ENCODE measurements at places on chromosomes 6 and 20.
A peak's percentile ranks its signal among the peaks of the same experiment; 100 is the strongest.

DNA sequence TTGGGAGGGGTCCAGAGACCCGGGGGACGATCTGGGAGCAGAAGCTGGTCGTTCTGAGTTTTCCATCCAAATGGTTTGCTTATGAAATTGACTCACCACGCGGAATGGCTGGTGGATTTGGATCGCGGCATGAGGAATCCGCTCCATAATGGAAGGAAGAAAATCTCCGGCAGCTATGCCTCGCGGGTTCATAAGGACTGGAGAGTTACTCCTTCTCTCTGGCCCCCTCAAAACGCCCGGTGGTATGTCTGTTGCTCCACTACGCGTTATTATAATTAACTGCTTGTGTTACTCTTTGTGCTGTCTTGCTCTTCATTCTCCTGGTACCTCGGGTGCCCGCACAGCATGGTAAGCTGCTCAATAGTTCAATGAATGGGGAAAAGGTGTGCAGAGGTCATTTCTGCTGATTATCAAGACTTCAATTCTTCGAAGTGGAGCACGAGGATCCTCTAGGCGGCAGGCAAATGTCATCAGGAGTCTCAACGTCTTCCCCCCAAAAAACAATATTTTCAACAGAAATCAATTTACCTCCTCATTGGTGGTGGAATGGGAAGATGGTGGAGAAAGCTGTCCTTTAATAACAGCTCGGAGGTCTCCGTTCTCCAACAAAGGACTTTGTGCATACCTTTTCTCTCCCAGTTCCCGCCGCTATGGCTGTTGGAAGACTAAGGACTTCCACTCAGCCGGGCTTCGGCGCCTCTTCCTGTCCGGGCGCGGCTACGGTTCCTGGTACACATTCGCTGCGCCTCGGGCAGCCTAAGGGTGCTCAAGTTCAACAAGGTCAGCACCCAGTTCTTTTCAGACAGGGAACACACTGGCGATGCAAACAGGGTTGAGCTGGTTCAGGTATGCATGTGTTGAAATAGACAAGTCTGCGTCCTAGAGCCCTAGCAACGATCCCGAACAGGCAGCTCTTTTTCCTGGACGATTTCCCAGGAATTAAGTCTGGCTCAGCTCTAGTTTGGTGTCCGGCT, 9.2 kb upstream of the PRSS16 start:
- no peak for DNase-seq

DNA sequence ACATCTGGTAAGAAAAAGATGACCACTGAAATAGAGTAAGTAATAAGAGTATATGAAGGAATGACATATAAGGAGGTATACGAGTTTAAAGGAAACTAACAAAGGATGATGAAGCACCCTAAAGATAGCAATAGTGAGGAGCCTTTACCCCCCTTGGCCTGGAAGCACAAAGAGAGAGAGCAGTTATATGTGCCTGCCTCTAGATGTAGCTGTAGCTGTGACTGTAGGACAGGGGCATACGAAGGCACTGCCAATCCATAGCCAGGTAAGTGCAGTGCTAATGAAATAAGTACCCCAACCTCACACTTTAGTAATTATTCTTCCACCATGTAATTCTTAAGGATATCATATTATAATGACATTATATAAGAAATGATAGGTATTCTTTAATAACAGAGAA, 90.1 kb upstream of the FKBP1C start:
- no peak for DNase-seq

GRCh38 chr6:63714091-63714490, 78.5 kb downstream of the PHF3 start:
- DNase-seq: no peak

GRCh38 chr20:59748619-59749191, 144.4 kb downstream of the PHACTR3 start:
- no peak for DNase-seq

DNA sequence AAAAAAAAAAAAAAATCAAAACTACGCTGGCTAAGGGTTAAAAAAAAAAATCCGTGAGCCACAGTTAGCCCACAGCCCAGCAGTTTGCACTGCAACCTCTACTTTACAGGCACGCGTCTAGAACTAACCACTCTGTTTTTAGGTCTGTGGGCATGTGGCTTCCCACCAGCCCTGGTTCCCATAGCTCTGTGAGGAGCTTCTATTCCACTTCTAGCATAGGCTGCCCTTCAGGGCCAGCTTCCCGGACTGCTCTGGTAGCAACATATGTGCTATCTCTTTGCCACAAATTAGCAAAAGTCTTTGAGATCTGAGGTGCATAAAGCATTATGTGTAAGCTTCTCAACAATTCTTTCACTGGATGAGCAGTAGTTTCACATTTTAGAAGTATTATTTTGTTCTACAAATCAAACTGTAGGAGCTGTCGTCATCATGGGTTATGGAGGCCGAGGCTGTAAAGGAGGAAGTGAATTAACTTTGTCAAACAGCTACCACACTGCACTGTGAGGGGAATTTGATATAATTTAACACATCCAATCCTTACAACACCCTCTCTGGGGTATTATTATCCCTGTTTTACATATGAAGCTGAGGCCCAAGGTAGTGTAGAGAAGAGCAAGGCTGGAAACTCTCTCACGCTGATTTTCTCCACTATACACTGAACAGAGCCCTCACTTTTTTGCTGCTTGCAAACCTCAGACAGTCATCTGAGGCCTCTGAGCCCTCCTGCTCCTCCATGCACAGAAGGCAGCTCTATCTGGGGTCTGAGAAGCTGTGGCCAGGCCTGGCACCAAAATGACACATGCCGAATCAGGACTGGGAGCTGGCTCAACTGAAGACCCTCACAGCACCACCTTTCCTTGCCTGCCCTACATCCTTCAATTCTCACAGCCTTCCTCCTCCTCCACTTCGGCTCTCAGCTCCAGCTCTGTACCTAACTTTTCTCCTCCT, 35.4 kb downstream of the MAN1A1 start:
- DNase-seq: no peak

DNA sequence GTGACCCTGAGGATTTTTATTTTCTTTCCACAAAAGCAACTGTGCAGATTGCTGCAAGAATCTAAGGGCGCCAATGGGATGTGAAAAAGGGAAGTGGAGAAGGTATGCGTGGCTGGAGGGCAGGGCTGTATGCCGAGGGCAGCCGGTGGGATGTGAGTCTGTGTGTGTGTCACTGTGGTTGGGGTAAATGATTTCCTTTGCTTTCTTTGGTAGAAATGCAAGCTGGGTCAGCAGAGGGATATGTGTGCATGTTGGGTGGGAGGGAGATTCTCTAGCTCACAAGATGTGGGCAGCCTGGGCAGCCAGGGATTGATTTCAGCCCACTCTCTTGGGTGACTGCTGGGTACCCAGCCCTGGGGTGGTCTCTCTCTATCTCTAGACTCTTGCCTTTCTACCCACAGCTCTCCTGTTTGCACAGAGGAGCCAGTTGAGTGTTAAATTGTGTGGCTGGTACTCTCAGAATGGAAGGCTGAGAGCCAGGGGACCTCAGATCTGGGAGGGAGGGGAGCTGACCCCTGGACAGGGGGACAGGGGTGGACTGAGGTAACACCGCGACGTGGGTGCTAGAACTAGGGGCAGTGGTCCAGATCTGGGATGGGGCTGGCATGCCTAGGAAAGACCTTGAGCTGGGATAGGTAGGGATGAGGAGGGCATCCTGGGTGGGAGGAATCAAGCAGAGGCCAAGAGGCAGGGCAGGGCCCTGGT, 136.8 kb upstream of the RNF24 start:
- peak; percentile 77 for DNase-seq

GRCh38 chr6:16544521-16544920, 216.7 kb downstream of the ATXN1 start:
- no peak for DNase-seq

DNA sequence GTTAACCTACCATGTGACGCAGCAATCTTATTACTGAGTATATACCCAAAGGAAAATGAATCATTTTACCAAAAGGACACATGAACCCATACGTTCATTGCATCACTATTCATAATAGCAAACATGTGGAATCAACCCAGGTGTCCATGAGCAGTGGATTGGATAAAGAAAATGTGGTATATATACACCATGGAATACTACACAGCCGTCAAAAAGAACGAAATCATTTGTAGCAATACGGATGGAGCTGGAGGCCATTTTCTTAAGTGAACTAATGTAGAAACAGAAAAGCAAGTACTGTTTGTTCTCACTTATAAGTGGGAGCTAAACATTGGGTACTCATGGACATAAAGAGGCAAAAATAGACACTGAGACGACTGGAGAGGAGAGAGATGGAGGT, 44.2 kb downstream of the TBPL1 start:
- no peak for DNase-seq

- DNase-seq: no peak
These were observed 137.6 kb downstream of the ZDHHC14 start for GRCh38 chr6:157518397-157519250.

DNA sequence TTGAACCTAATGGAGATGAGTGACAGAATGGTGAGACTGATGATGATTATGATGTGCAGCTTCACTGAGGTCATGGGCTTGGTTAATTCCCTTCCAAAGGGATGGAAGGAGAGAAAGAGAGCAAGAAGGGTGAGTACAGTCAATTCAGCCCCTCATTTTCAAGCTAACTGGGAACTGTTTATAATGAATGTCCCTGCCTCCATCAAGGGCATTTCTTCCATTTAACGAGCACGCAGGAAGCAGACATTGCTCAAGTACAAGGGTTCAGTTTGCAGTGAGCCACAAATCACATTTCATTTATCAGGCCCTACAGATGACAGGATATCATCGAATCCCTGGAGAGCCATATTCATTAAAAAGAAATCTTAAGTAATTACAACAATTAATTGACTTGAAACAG, 158.3 kb upstream of the EEF1E1 start:
- no peak for DNase-seq

GRCh38 chr20:63014710-63015109, 7.9 kb upstream of the BHLHE23 start:
- DNase-seq: no peak

Data from RCC 7860 (cell line).